DMS79 treated with DMSO at 0.1 percent for 48 hours (cell line): ENCODE measurements at places on chromosomes 1 and 21.

- no peak for DNase-seq
Measured at GRCh38 chr21:31778546-31778945, 46.6 kb upstream of the SCAF4 start.

DNA sequence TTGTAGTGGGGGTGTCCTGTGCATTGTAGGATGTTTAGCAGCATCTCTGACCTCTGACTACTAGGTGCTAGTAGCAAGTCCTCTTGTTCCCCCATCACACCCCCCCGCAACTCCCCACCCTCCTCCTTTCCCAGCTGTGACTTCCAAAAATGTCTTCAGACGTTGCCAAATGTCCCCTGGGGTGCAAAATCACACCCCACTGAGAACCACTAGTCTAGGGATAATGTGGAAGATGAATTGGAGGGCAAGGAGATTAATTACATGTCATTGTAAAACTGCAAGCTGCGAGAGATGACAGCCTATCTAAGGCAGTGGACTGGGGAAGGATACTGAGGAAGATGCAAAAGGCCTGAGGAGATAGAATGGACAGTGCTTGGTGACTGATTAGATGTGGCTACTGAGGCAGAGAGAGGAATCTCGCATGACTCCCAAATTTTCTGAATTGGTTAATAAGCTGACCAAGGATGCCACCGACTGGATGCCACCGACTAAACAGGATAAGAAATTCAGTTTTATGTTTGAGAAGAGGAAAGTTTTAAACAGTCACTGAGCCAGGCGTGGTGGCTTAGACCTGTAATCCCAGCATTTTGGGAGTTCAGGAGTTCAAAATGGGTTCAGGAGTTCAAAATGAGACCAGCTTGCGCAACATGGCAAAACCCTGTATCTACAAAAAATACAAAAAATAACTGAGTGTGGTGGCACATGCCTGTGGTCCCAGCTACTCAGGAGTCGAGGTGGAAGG, 3.1 kb upstream of the JAK1 start:
- DNase-seq: no peak

- no peak for DNase-seq
Measured at GRCh38 chr1:228687587-228687986, 47.7 kb upstream of the RHOU start.

DNA sequence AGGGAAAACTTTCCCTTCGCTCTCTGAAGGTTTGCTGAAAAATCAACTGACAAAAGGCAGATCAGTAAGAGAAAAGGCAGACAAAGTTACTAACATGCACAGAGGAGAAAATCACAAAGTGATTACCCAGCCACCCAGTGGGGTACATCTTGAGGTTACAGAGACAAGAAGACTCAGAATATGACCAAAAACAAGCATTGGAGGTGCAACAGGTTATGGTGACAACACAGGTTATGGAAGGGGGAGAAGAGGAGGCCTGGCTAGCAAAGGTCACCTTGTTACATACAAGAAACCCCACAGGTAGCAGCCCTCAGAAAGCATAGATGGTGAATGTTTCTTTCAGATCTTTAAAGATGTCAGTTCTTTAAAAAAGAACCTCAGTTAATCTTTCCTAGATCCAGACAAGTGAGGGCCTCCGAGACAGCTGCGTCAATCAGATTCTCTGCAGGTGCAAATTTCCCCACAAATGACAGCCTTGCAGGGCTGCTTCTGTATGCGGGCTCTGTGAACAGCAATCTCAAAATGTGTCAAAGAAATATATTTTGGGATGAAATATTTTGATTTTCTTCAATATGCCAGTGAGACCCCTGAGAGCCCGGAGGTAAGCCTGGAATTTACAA, 207.6 kb upstream of the RAB4A start:
- DNase-seq: no peak

- no peak for DNase-seq
Measured at GRCh38 chr1:19435851-19436455, 49.4 kb downstream of the CAPZB start.

- DNase-seq: no peak
Measured at GRCh38 chr1:239387304-239388158, 1.2 kb downstream of the CHRM3 start.

DNA sequence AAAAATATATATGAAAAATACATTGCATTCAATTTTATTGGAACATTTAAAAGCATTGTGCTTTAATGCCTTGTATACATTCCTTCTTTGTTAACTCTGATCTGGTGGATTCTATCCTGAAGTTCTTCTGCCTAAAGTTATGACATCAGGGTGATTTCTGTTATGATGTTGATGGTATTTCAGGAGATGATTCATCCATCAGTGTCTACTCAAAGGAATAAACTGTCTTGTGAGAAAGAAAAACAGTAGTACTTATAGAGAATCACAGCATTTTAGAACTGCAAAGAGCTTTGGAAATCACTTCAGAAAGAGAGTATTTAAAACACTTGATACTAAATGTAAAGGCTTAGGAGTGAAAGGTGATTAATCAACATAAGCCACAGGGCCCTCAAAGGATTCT, 155.7 kb downstream of the PTPRC start:
- no peak for DNase-seq

DNA sequence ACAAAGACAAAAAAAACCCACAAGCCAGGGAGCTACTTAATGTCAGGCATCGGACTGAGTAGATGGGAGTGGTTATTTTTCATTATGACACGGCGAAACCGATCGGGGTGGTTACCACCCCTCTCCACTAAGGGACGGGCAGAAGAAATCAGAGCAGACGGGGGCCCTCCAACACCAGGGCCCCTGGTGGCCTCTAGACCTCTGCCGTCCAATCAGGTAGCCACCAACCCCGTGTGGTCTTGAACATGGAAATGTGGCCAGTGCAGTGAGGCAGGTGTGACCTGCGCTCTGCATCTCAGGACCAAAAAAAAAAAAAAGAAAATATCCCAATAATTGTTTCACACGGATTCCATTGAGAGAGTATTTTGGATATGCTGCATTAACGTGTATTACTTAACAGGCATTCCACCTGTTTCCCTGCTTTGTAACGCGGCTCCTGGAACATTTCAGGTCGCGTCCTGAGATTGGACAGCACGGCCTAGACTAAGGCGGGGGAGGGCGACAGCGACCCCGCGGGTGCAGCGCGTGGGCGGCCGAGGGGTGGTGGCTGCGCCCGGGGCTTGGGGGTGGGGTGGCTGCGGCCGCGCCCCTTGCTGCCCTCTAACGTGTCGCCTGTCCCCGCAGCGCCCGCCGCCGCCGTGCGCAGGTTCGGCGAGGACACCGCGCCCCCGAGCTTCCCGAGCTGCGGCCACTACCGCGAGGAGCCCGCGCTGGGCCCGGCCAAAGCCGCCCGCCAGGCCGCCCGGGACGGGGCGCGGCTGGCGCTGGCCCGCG, 48.3 kb downstream of the SIM2 start:
- no peak for DNase-seq

- peak; percentile 33 for DNase-seq
Measured at GRCh38 chr1:154856049-154856448, 14.0 kb downstream of the KCNN3 start.

- DNase-seq: no peak
Measured at GRCh38 chr21:33394260-33394659, 9.0 kb upstream of the IFNGR2 start.

DNA sequence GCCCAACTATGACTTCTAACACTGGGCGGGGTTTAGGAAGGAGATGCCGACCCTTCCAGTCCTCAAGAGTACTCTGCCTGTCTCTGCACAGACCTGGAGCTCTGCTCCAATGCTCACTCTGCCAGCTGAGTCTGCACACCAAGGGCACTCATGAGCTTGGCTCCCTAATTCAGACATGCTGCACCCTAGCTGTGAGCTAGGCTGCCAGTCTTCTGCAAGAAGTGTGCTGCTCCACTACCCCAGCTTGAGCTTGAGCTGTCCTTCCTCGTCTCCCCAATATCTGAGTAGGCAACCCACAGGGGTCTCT, 13.2 kb downstream of the TP53BP2 start:
- no peak for DNase-seq

DNA sequence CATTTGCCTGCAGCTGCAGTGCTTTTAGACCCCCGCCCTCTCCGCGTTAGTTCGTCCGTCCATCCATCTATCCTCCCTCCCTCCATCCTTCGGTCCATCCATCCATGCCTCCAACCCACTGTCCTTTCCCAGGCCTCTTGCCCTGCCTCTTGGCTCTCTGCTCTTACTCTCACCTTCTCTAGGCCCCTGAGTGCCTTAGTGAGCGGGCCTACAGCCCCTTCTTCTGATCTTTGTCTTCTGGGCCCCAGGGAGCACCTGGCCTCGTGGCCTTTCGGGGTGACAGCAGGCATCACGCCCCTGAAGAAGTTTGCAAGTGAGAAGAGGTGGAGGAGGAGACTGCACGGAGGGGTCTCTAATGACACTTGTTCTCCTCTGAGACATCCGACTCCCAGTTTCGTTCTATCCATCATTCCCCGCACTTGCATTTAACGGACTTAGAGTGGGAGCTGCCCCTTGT, 842 bp downstream of the ATXN7L2 start:
- no peak for DNase-seq

- DNase-seq: no peak
Measured at GRCh38 chr1:192489748-192490147, 85.8 kb upstream of the RGS1 start.

DNA sequence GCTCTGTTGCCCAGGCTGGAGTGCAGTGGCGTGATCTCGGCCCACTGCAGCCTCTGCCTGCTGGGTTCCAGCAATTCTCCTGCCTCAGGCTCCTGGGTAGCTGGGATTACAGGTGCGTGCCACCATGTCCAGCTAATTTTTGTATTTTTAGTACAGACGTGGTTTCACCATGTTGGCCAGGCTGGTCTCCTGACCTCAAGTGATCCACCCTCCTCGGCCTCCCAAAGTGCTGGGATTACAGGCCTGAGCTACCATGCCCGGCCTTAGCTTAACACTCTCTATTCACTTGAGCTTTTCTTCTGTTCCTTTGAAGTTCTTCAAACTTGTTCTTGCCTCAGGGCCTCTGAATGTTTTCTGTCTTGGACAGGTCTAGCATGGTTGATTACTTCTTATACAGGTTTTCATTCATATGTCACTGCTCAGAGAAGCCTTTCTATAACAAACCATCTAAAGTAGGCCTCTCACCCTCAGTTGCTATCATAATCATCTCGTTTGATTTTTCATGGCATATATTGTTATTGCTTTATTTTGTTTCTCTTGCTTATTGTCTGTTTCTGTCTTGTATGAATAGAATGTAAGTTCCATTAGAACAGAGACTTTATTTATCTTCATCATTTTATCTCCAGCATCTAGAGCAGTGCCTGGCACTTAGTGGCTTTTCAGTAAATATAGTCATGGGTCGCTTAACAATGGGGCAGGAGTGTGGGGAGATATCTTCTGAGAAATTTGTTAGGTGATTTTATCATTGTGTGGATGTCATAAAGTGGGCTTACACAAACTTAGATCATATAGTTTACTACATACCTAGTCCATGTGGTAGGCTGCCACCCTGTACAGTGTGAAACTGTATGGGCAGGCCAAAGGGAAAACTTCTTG, 12.1 kb downstream of the OSBPL9 start:
- DNase-seq: no peak

DNA sequence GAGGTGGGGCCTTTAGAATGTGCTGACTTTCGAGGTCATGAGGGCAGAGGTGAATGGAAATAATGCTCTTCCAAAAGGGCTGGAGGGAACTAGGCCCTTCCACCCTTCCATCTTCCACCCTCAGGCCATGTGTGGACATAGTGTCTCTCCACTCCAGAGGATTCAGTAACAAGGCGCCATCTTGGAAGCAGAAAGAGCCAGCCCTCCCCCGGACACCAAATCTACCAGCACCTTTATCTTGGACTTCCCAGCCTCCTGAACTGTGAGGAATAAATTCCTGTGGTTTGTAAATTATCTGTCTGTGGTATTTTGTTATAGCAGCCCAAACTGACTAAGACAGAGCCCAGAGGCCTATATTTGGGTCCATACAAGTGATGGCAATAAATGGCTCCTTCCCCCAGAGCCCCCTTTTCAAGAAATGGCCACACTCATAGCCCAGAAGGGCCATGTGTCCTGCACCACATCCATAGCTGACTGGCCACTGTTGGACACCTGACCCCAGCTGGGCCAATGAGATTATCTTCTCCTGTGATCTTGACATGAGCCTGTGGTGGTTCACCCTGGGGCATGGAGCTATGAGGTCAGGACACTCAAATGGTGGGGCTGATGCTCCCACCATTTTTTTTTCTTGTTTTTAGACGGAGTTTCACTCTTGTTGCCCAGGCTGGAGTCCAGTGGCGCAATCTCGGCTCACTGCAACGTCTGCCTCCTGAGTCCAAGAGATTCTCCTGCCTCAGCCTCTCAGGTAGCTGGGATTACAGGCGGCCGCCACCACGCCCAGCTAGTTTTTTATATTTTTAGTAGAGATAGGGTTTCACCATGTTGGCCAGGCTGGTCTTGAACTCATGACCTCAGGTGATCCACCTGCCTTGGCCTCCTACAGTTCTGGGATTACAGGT, 114.9 kb downstream of the RRAGC start:
- DNase-seq: no peak

- peak; percentile 84 for DNase-seq
Measured at GRCh38 chr1:32273391-32274208, 18.3 kb upstream of the HDAC1 start.

- DNase-seq: no peak
Measured at GRCh38 chr1:197632651-197633050, 142.6 kb downstream of the DENND1B start.
